Stimulated activated CD8-positive, alpha-beta memory T cell treated with anti-CD3 and anti-CD28 coated beads, Interleukin-4, amount 100 ng/mL, for 1 hour (primary cell): ENCODE measurements at places on chromosomes 2 and 18.

- DNase-seq: no peak
These were observed 60.8 kb upstream of the FAM136A start for GRCh38 chr2:70362661-70363060.

DNA sequence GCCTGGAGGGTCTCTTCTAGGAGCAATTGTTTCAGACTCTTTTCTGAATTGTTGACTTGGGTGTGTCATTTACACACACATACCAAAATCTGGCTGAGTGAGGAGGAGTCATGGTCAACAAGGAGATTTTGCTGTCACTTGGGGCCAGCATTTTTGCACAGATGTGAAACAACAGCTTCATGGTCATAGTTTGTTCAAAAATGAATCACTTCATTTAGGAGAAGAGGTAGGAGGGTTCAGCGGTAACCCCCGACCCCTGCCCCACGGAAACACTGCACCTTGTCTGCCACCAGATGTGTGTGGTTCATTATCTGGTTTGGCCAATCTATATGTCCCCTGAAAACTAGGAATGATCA, 42.2 kb downstream of the LBH start:
- no peak for DNase-seq

GRCh38 chr2:99765731-99766318, 276.0 kb upstream of the REV1 start:
- DNase-seq: no peak

DNA sequence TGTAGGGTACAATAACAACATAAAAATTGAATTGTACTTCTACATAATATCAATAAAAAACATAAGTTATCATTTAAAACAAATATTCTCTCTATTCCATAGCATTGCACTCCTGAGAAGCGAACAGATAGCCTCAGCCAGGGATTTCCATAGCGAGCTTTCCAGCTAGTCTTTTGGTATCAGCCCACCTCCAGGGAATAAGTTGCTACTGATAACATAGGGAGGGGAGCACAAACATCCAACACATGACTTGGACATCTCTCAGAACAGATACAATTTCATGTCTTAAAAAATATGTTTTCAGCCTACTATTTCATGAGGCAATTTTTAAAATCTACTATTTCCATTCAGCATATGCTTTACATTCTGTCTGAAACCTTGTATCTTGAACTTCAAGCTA, 804.4 kb upstream of the RAB6C start:
- DNase-seq: no peak

DNA sequence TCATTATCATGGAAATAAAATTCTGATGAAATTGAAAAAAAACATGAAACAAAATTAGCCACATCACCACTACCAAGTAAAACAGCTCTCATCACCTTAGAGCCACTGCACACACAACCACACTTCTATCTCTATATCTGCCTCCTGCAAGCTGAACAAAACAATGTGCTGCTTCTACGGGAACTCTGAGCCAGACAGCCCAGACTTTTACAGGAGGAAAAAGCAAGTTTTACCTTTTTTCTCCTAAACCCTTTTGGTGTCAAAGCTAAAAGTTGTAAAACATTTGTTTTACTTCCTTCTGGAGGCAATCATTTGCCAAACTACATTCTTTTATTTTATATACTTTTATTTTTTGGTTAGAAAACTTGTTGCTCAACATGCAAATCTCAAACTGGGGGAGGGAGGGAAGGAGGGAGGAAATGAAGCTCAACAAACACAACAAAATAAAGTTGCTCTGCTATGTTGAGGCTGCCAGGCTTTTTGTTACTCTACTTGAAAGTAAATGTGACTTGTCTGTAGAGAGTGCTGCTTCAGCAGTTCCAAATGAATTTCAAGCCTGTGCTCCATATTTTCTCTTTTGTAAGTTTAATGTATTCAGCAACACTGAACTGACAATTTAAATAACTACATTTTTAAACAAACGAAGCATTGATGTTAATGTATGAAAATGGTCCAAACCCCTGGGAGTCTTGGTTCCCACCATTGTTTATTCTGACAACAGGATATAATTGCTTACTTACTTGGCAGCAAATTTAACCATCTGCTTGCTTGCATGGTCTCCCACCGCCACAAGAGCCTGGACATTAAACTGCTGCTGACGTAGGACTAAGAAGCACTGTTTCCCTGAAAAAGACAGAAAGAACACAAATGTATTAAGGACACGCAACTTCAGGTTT, 24.5 kb downstream of the DARS1 start:
- DNase-seq: no peak

DNA sequence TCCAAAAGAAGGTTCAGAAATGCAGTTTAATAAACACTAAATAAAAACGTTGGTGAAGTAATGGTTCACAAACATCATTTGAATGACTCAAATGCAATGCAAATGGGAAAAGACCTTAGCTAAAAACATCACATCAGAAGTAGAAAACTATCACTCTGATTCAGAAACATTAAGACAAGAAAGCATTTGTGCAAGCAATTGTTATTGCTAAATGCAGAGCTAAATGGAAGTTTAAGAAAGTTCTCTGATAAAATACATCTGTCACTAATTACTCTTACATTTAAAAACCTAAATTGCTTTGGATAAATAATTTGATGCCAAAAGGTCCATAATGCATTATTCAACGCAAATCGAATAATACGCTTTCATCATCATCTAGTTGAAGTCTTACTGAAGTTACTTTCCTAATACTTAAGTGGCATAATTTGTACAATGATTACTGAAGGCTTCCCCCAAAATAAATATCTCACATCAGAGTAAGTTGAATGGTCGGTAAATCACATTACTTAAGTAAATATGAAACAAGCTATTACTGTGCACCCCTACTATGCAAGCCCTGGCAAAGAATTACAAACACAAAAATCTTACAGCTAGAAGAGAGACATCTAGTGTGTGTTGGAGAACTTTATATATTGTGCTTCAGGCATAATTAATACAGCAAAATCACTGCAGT, 105.7 kb upstream of the KCTD1 start:
- DNase-seq: no peak

- no peak for DNase-seq
These were observed 158.0 kb downstream of the RAPGEF4 start for GRCh38 chr2:172893671-172894070.

- no peak for DNase-seq
These were observed 8.6 kb downstream of the LRATD1 start for GRCh38 chr2:14641116-14641515.
